Activated naive CD8-positive, alpha-beta T cell treated with anti-CD3 and anti-CD28 coated beads, Interleukin-2, amount 10 ng/mL, durations not matched to agents 7 days and 5 days (primary cell): ENCODE measurements at places on chromosomes 11 and 22. TPM values are rescaled to one million over a fixed set of nuclear protein-coding genes. Genes with fewer than 3 reads are reported as not detected.

DNA sequence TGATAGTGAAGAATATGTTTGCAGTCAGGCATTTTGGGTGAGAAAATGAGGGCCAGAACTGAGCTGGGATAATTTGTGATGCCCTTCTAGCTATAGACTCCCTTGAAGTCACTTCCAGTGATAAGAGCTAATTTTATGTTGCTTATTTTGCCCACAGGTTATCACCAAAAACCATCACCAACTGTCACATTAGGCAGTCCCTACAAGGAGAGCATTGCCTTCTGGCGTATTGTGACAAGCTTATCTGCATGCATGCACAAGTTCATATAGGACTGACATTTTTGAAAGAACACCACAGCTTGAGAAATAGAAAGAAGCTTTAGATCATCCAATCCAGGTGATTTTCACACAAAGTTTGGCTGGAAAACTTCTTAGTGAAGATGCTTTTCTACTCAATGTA is 735.3 kb upstream of the RAG2 start:
- no peaks in the 10 kb centered on the region for H3K27me3 ChIP-seq
- no peak overlapping the region for H3K27ac ChIP-seq
- H3K4me1 ChIP-seq: no peaks in the 10 kb centered on the region
- no peak for DNase-seq
- no peaks in the 10 kb centered on the region for H3K36me3 ChIP-seq

DNA sequence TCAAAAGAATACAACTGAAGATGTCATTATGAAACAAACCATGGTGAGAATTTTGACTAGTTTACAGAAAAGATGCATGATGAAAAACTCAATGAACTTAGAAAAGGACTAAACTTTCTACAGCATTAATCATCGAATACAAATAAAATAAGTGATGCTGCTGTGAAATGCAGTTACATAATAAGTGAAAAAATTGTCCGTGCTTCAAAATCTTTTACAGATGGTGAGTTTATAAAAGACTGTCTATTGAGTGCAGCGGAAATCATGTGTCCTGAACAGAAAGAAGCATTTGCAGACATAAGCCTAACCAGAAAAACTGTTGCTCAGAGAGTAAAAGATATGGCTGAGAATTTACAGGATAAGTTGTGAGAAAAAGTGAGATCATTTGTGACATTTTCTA is 33.8 kb downstream of the NEAT1 start:
- DNase-seq: no peak
- H3K4me1 ChIP-seq: peaks cover 18% of the 10 kb centered on the region
- H3K27ac ChIP-seq: no peak overlapping the region
- H3K4me3 ChIP-seq: peak overlapping the region; percentile 93

GRCh38 chr11:44747316-44747715 is 20.6 kb downstream of the TSPAN18 start:
- no peak for DNase-seq
- peaks cover 3% of the 10 kb centered on the region for H3K27me3 ChIP-seq
- H3K4me1 ChIP-seq: peaks cover 6% of the 10 kb centered on the region

DNA sequence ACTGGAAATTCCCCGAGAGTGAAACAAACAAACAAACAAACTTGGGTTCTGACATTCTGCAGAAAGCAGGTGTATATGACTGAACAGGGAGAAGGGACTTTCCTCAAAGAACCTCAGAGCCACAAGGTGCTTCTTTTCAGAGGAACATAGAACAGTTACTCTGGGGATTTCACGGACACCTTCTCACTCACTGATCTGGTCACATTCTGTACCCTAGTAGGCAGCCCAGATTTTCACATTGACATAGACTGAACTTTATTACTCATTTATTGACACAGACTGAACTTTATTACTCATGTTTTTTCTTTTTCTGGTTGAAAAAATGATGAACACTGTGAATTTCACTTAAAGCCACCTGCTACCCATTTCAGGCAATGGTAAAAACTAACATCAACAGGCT is 263.0 kb downstream of the OPCML start:
- no peak for DNase-seq
- no peaks in the 10 kb centered on the region for H3K27me3 ChIP-seq
- H3K27ac ChIP-seq: no peak overlapping the region
- no peak overlapping the region for H3K4me3 ChIP-seq
- no peaks in the 10 kb centered on the region for H3K36me3 ChIP-seq

GRCh38 chr11:43498561-43498960 is 139.8 kb downstream of the TTC17 start:
- peaks cover 7% of the 10 kb centered on the region for H3K27me3 ChIP-seq
- no peak overlapping the region for H3K27ac ChIP-seq
- DNase-seq: no peak
- H3K4me1 ChIP-seq: no peaks in the 10 kb centered on the region
- no peak overlapping the region for H3K4me3 ChIP-seq

DNA sequence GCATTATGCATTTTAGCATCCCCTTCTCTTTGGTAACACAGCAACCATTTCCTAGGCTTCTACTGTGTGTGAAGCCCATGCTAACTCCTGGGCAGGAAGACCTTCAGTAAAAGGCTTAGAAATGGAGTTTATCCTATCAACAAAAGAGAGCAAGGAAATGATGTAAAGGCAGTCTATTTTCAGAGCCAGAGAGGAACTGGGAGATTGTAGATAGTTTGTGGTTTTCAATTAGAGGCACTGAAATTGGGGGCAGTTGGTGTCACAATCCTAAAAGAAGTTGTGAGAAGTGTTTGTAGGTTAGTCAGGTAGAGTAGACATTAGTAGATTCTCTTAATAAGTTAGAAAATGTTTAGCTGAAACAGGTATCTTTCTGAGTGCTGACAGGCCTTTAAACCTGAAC is 7.1 kb downstream of the ACAD8 start:
- no peak for DNase-seq
- H3K27ac ChIP-seq: no peak overlapping the region
- H3K4me1 ChIP-seq: peaks cover 19% of the 10 kb centered on the region
- H3K4me3 ChIP-seq: no peak overlapping the region
- H3K36me3 ChIP-seq: peaks cover 5% of the 10 kb centered on the region

DNA sequence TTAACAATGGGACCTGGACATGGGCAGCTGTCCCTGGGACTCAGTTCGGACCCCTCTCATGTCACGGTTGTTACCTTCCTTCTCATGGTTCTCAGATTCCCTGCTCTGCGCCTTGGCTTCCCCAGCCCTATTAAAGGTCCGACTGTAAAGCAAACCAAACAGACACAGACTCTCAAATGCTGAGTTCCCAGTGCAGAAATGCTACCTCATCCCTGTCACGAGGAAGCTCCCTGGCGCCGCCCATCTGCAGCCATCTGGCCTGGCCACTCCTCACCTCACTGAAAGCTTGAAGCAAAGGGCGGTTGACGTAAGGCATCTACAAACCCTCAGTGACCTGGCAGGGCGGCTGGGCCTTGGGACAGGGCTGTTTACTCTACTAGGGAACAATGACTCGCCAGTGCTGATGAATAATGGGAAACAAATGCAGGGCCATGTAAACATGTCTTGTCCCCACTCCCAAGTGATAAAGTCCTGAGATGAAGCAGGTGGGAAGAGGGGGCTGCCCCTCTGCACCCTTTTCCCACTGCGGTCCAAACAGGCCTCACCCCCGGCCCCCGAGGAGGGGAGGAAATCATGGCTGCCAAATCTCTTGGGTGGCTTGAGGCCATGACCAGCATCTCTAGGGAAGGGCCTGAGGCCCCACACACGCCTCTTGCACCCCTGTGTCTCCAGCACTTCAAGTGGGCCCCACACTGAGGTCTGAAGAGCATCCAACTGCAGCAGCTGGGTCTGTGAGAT is 49.3 kb downstream of the SCUBE1 start:
- no peak for DNase-seq
- no peak overlapping the region for H3K4me3 ChIP-seq
- H3K4me1 ChIP-seq: peaks cover 9% of the 10 kb centered on the region
- no peaks in the 10 kb centered on the region for H3K27me3 ChIP-seq
- H3K36me3 ChIP-seq: no peaks in the 10 kb centered on the region

- no peaks in the 10 kb centered on the region for H3K27me3 ChIP-seq
- H3K4me1 ChIP-seq: peaks cover 21% of the 10 kb centered on the region
- H3K36me3 ChIP-seq: peaks cover 7% of the 10 kb centered on the region
- peak within 1 kb of the TSS; percentile 98 for H3K27ac ChIP-seq
- DNase-seq: peak; percentile 94
- peak within 1 kb of the TSS; percentile 96 for H3K4me3 ChIP-seq
Observed at GRCh38 chr11:449889-450808, at the start of gene PTDSS2. TSS of gene PTDSS2 (plus strand) at chr11:450279. CDS start at chr11:450456, 177 bp downstream.

CCDC82 gene
- total RNA-seq: 40.3 TPM

SCGB1A1 gene
- total RNA-seq: not detected

INS gene
- not detected for total RNA-seq

GRCh38 chr22:24337894-24338645 is 67.4 kb downstream of the SPECC1L start:
- H3K36me3 ChIP-seq: peaks cover 19% of the 10 kb centered on the region
- peaks cover 13% of the 10 kb centered on the region for H3K4me1 ChIP-seq
- no peaks in the 10 kb centered on the region for H3K27me3 ChIP-seq
- no peak for DNase-seq
- H3K4me3 ChIP-seq: no peak overlapping the region

DNA sequence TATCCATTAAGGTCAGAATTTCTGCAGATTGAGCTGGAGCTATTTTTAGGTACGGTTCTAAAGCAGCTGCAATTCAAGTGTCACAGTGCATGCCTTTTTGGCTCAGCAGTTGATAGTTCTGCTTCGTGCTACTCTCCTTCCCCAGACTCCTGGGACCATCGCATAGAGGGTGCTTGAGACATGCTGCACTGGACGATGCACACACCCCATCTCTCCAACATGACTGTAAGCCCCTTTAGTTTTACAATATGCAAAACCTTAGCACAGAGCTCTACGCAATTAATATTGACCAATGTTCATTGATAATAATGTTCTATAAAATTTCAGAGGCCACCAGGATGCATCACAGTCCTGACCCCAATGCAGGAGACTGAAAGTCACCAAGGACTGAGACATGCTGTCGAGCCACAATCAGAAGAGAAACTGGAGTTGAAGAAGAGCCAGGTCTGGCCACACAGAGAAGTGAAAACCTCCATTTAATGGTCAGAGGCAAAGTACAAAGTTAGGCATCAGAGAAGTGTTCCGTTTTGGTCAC is 120.9 kb upstream of the ZC3H12C start:
- peaks cover 15% of the 10 kb centered on the region for H3K4me1 ChIP-seq
- H3K27ac ChIP-seq: no peak overlapping the region
- H3K4me3 ChIP-seq: no peak overlapping the region
- peaks cover 15% of the 10 kb centered on the region for H3K27me3 ChIP-seq

DNA sequence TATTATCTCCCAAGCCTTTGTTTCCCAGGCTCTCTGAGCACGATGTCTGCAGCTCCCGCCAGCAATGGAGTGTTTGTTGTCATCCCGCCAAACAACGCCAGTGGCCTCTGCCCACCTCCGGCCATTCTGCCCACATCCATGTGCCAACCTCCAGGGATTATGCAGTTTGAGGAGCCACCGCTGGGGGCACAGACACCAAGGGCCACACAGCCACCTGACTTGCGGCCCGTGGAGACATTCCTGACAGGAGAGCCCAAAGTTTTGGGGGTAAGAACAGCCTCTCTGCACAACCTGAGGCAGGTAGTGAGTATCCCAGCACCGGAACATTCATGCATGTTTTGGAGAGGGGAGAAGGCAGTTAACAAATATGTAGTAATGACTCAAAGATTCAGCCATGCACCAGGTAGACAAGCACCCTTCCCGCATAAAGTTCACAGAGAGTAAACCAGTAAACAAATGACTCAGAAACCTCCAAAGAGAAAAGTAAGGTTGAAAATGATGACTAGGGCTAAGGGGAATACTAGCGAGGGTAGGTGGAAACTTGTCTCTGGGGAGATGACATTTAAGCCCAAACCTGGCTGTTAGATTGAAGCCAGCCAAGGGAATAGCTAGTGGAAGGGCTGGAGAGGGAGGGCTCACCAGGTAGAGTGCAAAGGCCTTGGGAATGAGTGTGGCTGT is 7.2 kb downstream of the MS4A15 start:
- DNase-seq: no peak
- H3K27ac ChIP-seq: no peak overlapping the region
- no peaks in the 10 kb centered on the region for H3K36me3 ChIP-seq
- no peak overlapping the region for H3K4me3 ChIP-seq
- no peaks in the 10 kb centered on the region for H3K4me1 ChIP-seq
- peaks cover 29% of the 10 kb centered on the region for H3K27me3 ChIP-seq

DNA sequence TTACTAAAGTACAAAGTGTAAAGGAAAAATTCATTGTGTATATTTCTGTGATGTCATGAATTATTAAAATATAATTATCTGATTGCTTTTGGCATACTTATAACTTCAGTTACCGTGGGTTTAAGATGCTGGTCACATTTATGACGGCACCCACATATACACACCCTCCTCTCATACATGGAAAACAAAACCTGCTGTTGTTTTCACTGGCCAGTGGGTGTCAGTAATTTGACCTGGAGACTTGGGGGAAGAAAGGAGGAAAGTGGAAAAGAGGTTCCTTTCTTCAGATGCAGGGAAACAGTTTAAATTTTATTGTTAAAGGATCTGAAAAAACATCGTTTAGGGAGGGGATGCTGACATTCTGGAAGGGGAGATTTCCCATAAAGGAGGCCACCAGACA is 742 bp upstream of the BBOX1 start:
- no peak overlapping the region for H3K27ac ChIP-seq
- no peaks in the 10 kb centered on the region for H3K4me1 ChIP-seq
- H3K36me3 ChIP-seq: no peaks in the 10 kb centered on the region
- H3K4me3 ChIP-seq: no peak overlapping the region
- no peak for DNase-seq

MORC2 gene
- total RNA-seq: 32.6 TPM

APOL3 gene
- 159 TPM for total RNA-seq

SHISAL1 gene
- not detected for total RNA-seq

KRTAP5-7 gene
- total RNA-seq: not detected

DNA sequence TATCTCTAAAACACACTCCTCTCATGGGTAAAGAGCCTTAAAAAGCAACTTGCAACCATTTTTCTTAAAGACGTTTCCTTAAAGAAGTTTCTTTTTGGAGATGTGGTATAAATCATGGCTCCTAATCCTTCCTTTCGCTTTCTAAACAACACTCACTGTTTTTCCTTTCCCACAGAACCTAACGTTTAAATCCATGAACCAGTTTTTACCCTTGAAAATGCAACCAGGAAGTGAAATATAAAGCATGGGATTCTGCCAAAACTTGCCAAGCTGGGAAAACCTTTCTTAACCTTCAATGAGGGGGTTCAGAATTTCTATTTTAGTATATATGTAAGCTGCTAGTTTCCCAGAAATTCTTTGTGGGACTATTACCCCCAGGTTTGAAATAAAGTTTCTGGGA is 8.6 kb downstream of the PLEKHA7 start:
- no peak for DNase-seq
- no peak overlapping the region for H3K4me3 ChIP-seq
- no peak overlapping the region for H3K27ac ChIP-seq
- no peaks in the 10 kb centered on the region for H3K36me3 ChIP-seq
- H3K4me1 ChIP-seq: peaks cover 2% of the 10 kb centered on the region
- H3K27me3 ChIP-seq: peaks cover 8% of the 10 kb centered on the region

FGF4 gene
- not detected for total RNA-seq

CALCB gene
- total RNA-seq: 1.00 TPM

- H3K4me3 ChIP-seq: no peak overlapping the region
- H3K4me1 ChIP-seq: peaks cover 15% of the 10 kb centered on the region
- no peak for DNase-seq
- no peaks in the 10 kb centered on the region for H3K36me3 ChIP-seq
- H3K27me3 ChIP-seq: no peaks in the 10 kb centered on the region
Observed at GRCh38 chr11:44978961-44979331, 28.3 kb upstream of the TP53I11 start.
